ENCODE measurements at places on chromosomes 12 and 14.

DNA sequence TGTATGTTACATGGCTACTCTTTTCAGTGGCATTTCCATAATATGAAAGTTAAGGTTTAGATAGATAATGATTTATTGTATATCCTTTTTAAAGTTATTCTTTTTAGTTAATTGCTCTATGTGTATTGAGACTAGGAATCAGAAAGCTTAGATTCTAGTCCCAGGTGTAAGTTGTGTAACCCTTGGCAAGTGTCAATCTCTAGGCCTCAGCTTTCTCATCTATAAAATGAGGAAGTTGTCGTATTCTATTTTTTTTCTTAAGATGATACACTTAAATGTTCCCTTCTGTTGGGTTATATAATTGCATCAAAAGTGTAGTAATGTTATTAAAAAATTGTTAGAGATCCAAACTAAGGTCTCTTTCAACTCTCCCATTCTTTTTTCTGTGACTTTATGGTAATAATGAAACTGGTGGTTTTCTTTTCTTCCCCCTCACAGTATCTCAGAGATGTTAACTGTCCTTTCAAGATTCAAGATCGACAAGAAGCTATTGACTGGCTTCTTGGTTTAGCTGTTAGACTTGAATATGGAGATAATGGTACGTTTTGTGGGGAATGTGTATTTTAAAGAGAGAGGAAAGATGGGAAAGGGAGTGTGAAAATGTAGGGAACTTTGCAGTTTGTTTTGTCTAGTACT is 4.1 kb downstream of the RTRAF start:
- peaks cover 25% of the 10 kb centered on the region for H3K4me1 ChIP-seq
- no peak overlapping the region for H3K4me3 ChIP-seq
- H3K27ac ChIP-seq, result no peak overlapping the region
- DNase-seq, result no peak
- H3K36me3 ChIP-seq, result peaks cover 30% of the 10 kb centered on the region
- H3K27me3 ChIP-seq, result no peaks in the 10 kb centered on the region

- H3K27me3 ChIP-seq, result no peaks in the 10 kb centered on the region
- H3K27ac ChIP-seq, result no peak overlapping the region
- H3K4me3 ChIP-seq, result no peak overlapping the region
Measured at GRCh38 chr12:25546318-25546717, 6.8 kb downstream of the LMNTD1 start.

- peaks cover 44% of the 10 kb centered on the region for H3K27me3 ChIP-seq
- H3K27ac ChIP-seq, result peak overlapping the region; percentile 26
- peak; percentile 85 for DNase-seq
- no peaks in the 10 kb centered on the region for H3K36me3 ChIP-seq
- peaks cover 25% of the 10 kb centered on the region for H3K4me1 ChIP-seq
Measured at GRCh38 chr12:95836185-95836609, 22.6 kb upstream of the SNRPF start.

DNA sequence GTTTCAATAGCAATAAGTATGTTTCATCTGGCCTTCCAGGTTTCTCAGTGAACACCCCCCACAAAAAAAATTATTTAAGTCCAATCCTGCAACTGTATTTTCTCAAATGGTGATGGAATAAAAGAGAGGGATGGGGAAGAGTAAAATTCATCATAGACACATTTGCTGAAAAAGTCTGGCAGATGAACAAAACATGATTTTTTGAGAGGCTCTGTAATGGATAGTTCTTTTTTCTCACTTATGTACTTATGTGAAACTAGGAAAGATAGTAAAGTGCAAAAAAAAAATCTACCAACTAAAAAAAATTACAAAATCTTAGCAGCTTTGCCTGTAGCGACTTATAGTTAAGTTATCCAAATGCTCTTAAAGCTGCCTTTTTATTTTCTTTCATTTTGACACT is 412.4 kb downstream of the FOXG1 start:
- no peaks in the 10 kb centered on the region for H3K27me3 ChIP-seq
- H3K36me3 ChIP-seq, result no peaks in the 10 kb centered on the region
- no peaks in the 10 kb centered on the region for H3K4me1 ChIP-seq
- no peak for DNase-seq
- no peak overlapping the region for H3K27ac ChIP-seq

DNA sequence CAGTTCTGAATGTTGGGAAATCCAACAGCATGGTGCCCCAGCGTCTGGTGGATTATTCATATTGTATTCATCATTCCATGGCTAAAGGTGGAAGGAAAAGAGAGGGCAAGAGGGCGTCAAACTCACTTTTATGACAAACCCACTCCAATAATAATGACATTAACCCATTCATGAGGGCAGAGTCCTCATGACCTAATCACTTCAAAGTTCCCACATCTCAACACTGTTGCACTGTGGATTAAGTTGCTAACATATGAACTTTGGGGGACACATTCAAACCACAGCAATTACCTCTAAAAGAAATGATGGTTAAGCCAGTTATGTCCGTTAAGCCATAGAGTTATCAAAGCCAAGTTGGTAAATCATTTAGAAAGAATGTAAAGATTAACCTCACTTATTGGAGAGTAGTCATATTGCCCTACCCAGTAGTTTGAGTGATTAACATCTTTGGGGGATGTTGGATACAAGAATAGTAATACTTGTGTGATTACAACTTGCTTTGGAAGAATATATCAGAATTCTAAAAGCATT is 212.4 kb upstream of the FLRT2 start:
- no peaks in the 10 kb centered on the region for H3K27me3 ChIP-seq
- peak overlapping the region; percentile 82 for H3K27ac ChIP-seq
- peak; percentile 81 for DNase-seq
- peaks cover 59% of the 10 kb centered on the region for H3K4me1 ChIP-seq

DNA sequence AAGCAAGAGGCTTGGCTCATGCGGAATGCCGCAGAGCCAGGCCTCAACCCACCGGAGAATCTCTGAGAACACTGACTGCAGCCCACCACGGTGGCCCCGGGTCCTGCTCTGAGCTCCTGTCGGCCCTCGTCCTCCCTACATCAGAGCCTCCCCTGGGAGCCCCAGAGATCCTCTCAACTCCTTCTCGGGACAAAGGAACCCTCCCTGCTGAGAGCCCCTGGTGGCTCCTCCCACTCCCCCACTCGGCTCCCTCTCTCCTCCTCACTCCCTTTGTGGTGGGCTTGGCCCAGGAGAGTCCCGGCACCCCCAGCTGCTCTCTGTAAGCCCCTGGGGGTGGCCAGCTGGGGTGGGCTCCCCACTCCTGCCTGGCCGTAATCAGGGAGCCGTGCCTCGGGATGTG is 11.1 kb upstream of the INF2 start:
- DNase-seq, result peak; percentile 45
- H3K36me3 ChIP-seq, result no peaks in the 10 kb centered on the region
- H3K4me1 ChIP-seq, result peaks cover 30% of the 10 kb centered on the region
- no peaks in the 10 kb centered on the region for H3K27me3 ChIP-seq
- H3K4me3 ChIP-seq, result peak overlapping the region; percentile 73

- peaks cover 5% of the 10 kb centered on the region for H3K4me1 ChIP-seq
- H3K36me3 ChIP-seq, result no peaks in the 10 kb centered on the region
- H3K27ac ChIP-seq, result no peak overlapping the region
- no peak overlapping the region for H3K4me3 ChIP-seq
- no peak for DNase-seq
- no peaks in the 10 kb centered on the region for H3K27me3 ChIP-seq
Measured at GRCh38 chr12:121383601-121384021, 16.3 kb upstream of the RNF34 start.

All from GM23248 (cell line).